T-helper 17 cell (primary cell): ENCODE measurements at places on chromosomes 12 and 14.
A peak's percentile ranks its signal among the peaks of the same experiment; 100 is the strongest.

DNA sequence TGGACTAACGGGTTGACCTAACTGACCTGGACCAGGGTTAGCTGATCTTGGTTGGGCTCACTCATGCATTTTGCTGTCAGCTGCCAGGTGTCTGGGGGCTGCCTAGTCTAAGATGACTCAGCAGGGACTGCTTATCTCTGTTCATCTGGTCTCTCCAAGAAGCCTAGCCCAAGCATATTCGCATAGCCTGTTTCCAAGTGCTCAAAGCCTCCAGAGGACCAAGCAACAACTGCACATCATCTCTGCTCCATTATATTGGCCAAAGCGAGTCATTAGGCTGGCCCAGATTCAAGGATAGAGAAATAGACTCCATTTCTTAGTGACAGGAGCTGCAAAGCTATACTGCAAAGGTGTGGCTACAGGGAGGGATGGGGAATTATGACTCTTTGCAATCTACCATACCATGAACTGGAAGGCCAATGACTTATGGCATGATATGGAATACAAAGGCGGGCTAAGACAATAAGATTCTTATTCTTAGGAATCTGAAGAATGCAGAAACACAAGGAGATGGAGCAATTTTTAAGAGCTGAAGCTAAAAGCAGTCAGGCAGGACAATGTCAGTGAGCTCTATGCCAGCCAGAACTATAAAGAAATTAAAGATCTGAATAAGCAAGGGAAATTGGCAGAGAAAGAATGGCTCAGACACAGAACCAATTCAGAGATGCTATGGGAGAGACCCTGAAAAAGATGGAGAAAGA lies 194.6 kb upstream of the FSCB start:
- H3K27ac ChIP-seq = no peak overlapping the region
- H3K4me3 ChIP-seq = no peak overlapping the region
- no peaks in the 10 kb centered on the region for H3K36me3 ChIP-seq
- no peaks in the 10 kb centered on the region for H3K27me3 ChIP-seq
- DNase-seq = no peak

GRCh38 chr12:51926064-51926632 lies 18.8 kb downstream of the ACVRL1 start:
- no peaks in the 10 kb centered on the region for H3K36me3 ChIP-seq
- H3K4me3 ChIP-seq = no peak overlapping the region
- H3K27me3 ChIP-seq = peaks cover 7% of the 10 kb centered on the region
- no peak overlapping the region for H3K27ac ChIP-seq
- DNase-seq = no peak

GRCh38 chr12:120874547-120875245 lies 29.5 kb downstream of the SPPL3 start:
- no peak overlapping the region for H3K27ac ChIP-seq
- no peaks in the 10 kb centered on the region for H3K36me3 ChIP-seq
- H3K4me1 ChIP-seq = peaks cover 36% of the 10 kb centered on the region
- no peak overlapping the region for H3K4me3 ChIP-seq
- no peaks in the 10 kb centered on the region for H3K27me3 ChIP-seq

DNA sequence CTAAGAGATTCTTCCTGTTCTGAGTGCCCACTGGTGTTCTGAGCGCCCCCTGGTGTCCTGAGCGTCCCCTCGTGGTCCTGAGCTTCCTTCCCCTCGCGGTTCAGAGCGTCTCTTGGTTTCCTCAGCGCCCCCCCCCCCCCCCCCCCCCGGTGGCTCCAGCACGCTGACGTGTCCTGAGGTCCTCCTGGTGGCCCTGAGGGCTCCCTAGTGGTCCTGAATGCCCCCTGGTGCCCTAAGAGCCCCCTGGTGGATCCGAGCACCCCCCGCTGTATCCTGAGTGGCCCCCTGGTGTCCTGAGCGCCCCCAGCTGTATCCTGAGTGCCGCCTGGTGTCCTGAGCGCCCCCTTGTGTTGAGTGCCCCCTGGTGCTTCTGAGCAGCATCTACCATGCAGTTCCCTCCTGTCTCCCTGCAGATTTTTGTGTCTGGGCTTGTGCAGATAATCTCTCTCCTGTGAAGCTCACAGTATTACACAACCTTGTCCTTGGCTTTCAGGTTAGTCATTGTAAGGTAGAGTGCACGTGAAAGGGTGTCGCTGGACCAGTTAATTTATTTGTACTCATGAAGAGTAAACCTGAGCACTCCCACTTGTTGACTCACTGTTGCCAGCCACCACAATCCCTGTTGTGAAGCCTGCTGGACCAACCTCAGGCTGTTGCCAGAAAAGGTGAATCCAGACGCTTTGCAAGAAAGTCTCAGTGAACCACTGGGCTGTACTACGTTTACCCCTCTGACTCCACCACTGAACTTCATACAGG lies 1168.4 kb downstream of the TMEM121 start:
- no peaks in the 10 kb centered on the region for H3K36me3 ChIP-seq
- DNase-seq = peak; percentile 32
- H3K27ac ChIP-seq = no peak overlapping the region
- H3K27me3 ChIP-seq = no peaks in the 10 kb centered on the region

GRCh38 chr12:9649532-9649940 lies 20.0 kb upstream of the CLEC2D start:
- peaks cover 44% of the 10 kb centered on the region for H3K4me1 ChIP-seq
- H3K36me3 ChIP-seq = peaks cover 15% of the 10 kb centered on the region
- H3K4me3 ChIP-seq = peak overlapping the region; percentile 100
- DNase-seq = no peak
- no peaks in the 10 kb centered on the region for H3K27me3 ChIP-seq
- H3K27ac ChIP-seq = peak overlapping the region; percentile 100

GRCh38 chr12:68808388-68809189 lies 612 bp downstream of the MDM2 start:
- peak overlapping the region; percentile 97 for H3K27ac ChIP-seq
- peak; percentile 34 for DNase-seq
- peaks cover 3% of the 10 kb centered on the region for H3K36me3 ChIP-seq
- H3K27me3 ChIP-seq = no peaks in the 10 kb centered on the region
- peaks cover 22% of the 10 kb centered on the region for H3K4me1 ChIP-seq
- peak overlapping the region; percentile 94 for H3K4me3 ChIP-seq

DNA sequence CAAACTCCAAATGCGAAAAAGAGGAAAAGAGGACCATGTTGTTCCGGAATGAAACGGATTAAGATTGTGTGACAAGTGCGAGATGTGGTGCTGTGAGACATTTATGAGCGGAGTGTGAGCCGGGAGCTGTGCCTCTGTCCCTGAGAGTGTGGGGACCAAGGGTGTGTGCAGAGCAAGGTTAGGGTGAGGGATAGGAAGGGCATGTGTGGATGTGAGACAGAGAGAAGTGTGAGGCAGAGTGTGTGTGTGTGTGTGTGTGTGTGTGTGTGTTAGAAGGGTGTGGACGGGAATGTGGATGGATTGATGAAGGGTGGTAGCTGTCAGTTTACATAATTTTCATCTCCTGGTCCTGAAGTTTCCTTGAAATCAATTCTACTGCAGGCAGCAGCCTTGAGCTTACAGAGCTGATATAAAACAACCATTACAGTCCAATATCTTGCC lies 4.3 kb upstream of the OTX2 start:
- H3K36me3 ChIP-seq = peaks cover 2% of the 10 kb centered on the region
- no peak for DNase-seq
- H3K27me3 ChIP-seq = peaks cover 73% of the 10 kb centered on the region
- H3K27ac ChIP-seq = no peak overlapping the region
- H3K4me3 ChIP-seq = no peak overlapping the region

DNA sequence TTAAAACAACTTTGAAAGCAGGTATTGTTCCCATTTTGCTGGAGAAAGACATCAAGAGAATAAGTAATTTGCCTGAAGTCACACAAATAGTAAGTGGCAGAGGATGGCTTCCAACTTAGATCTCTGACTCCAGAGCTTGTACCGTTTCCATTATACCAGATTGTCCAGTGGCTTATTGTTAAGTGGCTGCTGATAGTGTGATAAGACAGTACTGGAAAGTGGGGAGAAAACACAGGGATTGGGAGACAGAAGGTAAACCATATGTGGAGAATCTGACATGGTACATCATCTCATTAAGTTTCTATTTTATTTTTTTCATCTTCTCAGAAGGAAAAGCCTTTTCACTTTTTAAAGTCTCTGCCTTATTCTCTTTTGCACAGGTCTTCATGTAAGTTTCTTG lies 108.5 kb downstream of the SRGAP1 start:
- DNase-seq = no peak
- no peaks in the 10 kb centered on the region for H3K36me3 ChIP-seq
- H3K27ac ChIP-seq = no peak overlapping the region
- H3K27me3 ChIP-seq = peaks cover 17% of the 10 kb centered on the region
- no peak overlapping the region for H3K4me3 ChIP-seq
